ENCODE measurements at places on chromosomes 7 and 10.
A peak's percentile ranks its signal among the peaks of the same experiment; 100 is the strongest.

DNA sequence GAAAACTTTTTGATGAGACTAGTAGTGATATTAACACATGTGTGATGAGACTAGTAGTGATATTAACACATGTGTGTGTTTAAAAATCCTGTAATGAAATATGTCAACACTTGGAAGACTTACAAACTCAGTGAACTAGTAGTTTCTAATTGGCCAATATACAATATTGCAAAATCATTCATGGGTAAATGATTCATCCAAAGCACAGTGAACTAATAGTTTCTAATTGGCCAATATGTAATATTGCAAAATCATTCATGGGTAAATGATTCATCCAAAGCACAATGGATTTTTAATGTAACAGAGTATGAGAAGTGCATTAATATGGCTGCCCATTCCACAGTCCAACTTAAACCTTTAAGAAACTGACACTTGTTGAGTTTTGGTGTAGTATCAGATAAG, 77.8 kb downstream of the ATAD1 start:
- DNase-seq = no peak

DNA sequence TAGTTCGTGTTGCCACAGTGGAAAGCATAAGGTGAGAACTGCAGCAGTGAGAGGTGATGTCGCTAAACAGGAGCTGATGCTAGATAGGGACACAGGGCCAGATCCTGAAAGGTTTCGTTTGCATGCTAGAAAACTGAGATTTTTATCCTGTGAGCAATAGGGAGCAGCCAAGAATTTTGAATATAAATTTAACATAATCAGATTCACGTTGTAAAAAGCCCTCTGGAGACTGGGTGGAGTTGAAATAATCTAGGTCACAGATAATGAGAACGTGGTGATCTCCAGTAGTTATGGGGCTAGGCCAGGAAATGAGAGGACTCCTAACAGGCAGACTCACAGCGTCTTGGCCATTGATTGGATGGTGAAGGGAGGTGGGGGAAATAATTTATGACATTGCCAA, 92.1 kb upstream of the IMMP2L start:
- no peak for DNase-seq

DNA sequence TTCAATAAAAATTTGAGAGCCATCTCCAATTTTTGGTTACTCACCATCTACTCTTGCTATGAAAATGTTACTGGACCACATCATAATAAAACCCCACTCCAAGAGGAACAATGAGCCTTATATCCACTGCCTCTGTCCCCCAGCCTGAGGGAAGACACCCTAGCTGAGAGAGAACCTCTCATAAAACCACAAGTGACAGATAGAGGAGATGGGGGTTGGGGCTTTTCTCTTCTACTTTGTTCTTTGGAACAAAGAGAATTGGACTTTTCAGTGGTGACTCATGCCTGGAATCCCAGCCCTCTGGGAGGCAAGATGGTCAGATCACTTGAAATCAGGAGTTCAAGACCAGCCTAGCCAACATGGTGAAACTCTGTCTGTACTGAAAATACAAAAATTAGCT, 27.6 kb upstream of the TAS2R16 start:
- DNase-seq = no peak

- no peak for DNase-seq
Observed at GRCh38 chr10:4590807-4591206, 235.2 kb upstream of the AKR1E2 start.

DNA sequence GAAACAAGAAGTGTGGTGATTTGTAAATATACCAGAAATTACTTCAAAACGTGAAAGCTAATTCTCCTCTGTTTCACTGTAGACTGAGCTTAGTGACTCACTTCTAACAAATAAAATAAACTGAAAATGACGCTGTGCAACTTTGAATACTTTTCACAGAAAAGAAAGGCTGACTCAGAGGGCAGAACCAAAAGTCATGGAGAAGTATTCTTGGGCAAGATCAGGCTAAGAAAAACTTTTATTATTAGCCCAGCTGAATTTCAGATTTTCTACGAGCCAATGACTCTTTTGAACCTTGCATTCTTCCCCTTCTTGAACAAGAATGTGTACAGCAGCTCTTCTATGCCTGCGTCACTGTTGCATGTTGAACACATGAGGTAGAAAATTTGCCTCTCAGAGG, 527.3 kb upstream of the GHITM start:
- DNase-seq = no peak

DNA sequence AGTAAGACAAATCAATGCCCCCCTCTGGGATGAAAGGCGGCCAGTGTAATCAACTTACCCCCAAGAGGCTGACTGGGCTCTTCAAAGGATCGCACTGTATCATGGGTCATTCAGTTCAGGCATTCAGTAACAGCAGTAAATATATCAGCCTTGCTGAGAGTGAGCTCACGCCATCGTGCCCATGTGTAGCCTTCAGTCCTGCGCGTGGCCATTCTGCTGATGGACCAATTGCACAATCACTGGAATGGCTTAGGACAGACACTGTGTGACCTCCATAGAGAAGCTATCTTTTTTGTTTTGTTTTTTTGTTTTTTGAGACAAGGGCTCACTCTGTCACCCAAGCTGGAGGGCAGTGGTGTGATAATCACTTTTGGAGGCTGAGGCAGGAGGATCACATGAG, 9.1 kb upstream of the PRKRIP1 start:
- DNase-seq = no peak

GRCh38 chr7:1093502-1093843, 5.6 kb downstream of the GPER1 start:
- DNase-seq = no peak

DNA sequence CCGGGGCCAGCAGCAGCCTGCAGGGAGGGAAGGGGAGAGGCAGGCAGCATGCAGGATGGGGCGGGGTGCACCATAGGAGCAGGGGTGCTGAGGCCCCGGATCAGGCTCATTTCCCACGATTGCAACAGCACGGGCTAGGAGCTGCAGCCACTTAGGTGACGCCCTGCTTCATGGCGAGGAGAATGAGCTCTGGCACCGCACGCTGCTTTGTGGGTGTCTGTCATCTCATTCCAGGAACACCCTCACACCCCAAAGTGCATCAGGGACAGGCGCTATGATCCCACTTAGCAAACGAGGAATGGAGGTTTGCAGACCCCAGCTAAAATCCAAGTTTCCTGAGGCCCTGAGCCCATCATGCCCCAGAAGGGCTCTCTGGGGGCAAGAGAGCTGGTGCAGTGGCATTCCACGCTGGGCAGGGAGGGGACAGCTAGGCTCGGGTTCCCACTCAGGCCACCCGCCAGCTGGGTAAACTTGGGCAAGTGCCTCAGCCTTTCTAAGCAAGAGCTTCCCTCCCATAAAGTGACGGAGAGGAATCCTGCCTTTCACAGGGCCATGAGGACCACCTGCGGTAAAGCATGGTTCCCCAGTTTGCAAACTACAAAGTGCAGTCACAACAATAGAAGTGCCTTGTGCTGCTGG, 9.3 kb downstream of the KCNH2 start:
- DNase-seq = no peak

GRCh38 chr10:97096261-97097083, 89.3 kb downstream of the SLIT1 start:
- no peak for DNase-seq

DNA sequence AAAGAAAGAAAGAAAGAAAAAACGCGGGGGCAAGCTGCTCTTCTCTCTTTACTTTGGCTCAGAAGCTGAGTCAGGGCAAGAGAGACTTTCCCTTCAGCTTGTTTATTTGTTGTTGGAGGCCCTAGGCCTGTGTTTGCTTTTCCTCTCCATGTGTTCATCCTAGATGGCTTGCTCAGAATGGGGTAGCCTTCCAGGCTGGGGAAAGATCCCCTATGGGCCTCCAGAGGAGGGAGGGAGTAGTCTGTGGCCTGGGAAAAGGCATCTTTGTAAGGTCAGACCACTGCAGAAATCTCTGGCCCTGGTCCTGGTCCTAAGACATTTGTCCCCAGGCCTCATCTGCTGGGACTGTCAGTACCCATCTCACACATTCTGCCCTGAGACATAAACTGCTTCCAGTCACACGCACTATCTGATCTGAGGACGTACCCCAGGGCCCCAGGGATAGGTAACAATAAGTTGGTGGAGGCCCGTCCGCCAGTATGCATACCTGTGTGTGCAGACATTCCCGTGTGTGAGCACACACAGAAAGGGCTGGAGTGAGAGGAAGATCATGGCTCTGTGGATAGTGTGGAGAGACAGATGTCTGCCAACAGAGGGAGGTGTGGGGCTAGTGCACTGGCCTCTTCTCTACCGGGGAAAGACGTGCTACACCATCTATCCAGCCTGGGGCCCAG, 4.9 kb upstream of the SCD start:
- DNase-seq = peak; percentile 47

DNA sequence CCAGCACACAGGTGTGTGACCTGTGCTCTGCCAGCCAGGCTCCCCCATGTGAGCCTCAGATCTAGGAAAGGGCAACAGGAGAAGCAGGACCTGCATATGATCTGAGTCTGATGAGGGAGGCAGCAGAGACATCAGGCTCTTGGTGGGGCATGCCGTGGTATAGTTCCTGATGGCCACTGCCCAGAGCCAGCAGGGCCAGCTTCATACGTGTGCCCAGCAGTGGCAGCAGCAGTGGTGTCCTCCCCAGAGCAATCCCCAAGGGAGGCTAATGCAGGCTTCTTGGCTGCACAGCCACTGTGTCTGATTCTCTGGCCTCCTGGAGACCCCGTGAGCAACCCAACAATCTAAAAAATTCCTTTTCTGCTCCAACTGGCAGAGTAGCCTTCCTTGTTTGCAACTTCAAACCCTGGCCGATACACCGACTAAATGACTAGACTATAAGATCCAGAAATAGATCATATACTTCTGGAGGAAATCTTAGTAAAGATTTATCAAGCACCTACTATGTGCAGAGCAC, 230.6 kb upstream of the ZMIZ1 start:
- DNase-seq = no peak

DNA sequence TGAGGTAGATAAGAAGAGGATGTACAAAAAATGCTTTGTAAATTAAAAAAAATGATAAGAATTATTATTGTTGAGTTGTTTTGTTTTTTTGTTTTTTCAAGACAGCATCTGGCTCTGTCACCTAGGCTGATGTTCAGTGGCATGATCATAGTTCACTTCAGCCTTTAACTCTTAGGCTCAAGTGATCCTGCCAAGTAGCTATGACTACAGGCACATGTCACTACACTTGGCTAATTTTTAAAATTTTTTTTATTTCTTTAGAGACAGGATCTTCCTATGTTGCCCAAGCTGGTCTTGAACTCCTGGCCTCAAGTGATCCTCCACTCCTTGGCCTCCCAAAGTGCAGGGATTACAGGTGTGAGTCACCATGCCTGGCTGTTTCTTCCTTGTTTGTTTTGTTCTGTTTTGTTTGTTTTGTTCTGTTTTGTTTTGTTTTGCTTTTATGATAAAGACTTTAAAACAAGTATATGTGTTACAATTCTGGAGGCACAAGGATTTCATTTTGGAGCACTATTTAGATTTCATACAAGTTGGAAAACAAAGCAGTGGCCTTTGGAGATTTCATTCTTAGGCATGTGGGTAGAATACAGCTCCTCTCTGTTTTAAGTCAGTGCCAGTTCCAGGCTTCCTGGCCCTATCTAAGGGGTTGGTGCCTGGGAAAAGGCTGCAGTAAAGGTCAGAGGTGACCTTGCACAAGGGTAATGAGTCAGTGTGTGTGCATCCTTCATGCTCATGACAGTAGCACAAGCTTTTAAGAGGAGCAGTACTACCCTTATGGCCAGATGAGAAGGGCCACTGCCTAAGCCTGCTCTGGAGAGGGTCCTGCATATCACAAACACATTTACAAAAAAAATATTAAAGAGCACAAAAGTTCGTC, 17.9 kb downstream of the FGFBP3 start:
- no peak for DNase-seq

DNA sequence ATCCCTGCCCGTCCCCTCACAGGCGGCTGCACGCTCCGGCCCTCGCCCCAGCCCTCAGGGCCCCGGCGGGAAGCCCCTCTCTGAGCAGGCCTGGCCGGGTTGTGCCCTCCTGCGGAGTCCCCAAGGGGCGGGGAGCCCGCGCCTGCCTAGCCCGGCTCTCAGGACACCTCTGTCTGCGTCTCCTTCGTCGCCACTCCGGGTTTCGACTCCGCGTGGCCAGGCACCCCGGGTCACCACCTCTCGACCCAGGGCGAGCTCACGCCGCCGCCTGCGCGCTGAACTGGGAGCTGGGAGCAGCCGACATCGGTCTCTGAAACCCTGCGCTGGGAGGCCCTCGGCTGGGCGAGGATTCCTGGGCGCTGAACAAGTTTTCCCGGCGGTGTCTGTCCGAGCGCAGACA, 6.2 kb upstream of the OGDHL start:
- DNase-seq = no peak

- DNase-seq = peak; percentile 77
Observed at GRCh38 chr10:6542999-6543430, 37.1 kb downstream of the PRKCQ start.

- DNase-seq = no peak
Observed at GRCh38 chr10:117723343-117723742, 180.8 kb downstream of the EMX2 start.

GRCh38 chr7:113880559-113880958, 38.2 kb downstream of the PPP1R3A start:
- DNase-seq = no peak

DNA sequence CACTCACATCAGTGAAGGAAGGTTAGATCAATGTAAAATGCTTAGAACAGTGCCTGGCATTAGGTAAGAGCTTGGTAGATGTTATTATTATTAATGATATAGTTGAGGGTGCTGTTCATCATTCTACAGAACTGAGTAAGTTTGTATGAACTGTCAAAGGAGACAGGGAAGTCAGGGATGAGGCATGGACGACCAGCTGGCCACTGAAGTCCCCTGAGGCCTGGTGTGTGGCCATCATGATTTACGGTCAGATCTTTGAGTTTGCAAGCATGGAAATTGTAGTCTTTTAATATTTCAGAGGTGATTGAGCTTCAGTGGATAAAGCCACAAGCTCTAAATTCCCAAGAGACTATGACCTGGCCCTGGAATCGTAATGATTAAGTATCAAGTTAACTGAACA, 6.9 kb downstream of the ARMC3 start:
- no peak for DNase-seq

- no peak for DNase-seq
Observed at GRCh38 chr7:82539969-82540368, 96.4 kb upstream of the CACNA2D1 start.

DNA sequence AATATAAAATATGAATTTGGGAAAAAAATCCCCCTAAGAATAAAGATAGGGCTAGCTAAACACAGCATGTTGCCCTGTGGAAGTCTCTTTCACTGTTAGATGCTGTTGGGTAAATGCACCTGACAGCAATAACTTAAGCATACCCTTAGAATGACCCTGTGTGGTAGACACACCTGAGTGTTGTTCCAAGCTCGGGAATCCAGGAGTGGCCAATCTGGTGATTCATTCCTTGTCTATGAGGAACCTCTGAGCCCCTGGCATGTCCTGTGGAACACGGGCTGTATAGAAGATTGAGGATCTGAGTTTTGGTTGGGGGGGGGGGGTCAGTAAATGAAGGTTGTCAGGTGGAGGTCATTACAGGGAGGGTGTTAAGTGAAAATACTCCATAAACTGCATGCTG, 730.0 kb upstream of the IGFBP3 start:
- DNase-seq = no peak

All from CD4-positive, alpha-beta T cell treated with Interleukin-6 at 100 ng/mL for 8 hours (primary cell).